ENCODE measurements at places on chromosomes 4 and X. TPM values are rescaled to one million over a fixed set of nuclear protein-coding genes. Genes with fewer than 3 reads are reported as not detected.

DNA sequence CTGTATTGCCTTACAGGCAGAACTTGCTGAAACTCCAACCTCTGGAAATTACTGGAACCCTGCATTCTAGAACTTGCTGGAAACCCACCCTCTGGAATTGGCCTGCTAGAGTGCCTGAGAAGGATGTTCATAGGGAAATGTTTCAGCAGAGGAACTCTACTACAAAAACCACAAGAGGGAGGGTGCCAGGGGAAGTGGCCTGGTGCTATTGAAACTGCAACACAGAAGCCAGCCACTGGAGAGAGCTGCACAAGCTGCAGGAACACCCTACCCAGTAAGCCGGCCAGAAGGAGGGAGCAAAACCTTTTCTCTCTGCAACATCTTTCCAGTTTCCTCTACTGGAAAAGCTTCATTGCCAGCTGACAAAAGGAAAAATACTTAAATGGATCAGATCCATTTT, 2.5 kb upstream of the BRWD3 start:
- DNase-seq = peak; percentile 48

GRCh38 chrX:12370497-12370986, 232.3 kb downstream of the FRMPD4 start:
- DNase-seq = no peak

GRCh38 chr4:77695774-77696173, 90.2 kb downstream of the CXCL13 start:
- DNase-seq = no peak

GRCh38 chr4:10500776-10501175, 43.5 kb upstream of the ZNF518B start:
- no peak for DNase-seq

GRCh38 chr4:102868153-102868780, 525 bp upstream of the CISD2 start:
- DNase-seq = peak; percentile 45

DNA sequence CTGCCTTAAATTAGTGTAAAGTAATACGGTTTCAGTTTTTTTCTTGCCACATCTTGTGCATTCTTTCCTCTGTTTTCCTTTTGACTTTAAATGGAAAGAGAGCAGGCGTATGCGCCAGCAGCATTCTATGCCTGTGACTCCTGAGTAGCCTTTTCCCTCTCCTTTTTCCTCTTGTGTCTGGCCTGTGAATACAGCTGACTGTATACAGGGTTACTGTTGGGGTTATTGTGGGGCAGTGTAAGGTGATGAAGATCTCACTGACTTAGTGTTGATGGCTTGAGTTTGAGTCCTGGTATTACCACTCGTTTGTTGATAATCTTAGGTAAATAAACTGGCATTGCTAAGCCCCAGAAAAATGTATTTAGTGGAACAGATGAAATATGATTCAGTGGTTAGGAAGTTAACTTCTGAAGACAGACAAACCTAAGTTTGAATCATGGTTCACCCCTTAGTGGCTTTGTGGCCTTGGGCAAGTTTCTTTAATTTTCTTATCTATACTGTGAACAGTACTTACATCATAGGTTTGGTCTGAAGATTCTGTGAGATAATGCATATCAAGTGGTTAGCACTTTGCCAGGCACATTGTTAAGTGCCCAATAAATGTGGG, 105.1 kb downstream of the FNIP2 start:
- peak; percentile 69 for DNase-seq

Gene ERAS
- not detected for total RNA-seq

GRCh38 chrX:134603806-134604700, 54.2 kb downstream of the PLAC1 start:
- DNase-seq = no peak

DNA sequence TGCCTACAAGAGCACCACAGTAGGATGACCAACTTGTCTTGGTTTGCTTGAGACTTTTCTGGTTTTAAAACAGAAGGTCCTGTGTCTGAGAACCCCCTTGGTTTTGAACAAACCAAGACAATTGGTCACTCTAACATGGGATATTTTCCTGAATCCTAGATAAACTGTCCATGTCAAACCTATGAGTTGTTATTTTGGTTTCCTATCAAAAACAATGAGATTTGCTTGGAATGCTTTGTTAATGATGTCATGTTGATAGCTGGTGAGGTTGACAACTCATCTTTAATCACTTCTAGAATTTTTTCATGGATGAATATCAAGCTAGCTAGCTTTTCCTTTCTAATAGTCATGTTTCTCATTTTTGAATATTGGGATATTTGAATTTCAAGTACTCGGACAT, 518.3 kb upstream of the ARX start:
- no peak for DNase-seq

DNA sequence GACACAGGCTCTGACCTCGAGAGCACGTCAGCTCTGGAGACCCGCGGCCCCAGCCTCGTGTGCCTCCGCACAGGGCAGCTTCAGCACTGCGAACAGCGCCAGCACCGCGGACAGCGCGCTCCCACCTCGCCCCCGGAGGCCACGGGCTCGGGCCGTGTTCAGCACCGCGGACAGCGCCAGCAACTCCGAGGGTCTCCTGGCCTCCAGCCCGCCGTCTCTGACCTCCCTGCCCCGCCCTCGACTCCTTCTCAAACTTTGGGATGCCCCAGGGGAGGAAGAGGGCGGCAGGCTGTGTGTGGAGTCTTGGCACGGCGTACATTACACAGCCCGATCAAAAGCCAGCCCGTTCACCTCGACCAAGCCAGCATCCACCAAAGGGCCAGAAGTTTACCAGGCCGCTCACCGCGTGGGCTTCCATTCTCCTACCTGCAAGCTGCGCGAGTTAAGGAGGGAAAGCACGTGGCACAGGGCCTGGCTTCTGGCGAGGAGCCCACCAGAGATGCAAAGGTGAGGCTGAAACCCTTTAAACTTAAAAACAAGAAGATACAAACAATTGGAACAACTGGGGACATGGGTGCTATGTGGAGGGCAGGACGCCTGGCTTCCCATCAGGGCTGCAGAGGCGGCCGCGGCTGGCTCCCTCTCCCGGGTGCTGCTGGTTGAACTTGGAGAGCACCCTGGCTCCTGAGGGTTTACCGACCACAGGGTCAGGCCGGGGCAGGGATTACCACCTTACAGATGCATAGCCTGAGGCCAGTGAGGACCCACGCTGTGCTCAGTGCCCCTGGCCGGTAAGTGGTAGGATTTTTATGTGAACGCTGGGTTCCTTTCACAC, 4.5 kb upstream of the NKX1-1 start:
- peak; percentile 61 for DNase-seq

Gene TKTL1
- 0.75 TPM for total RNA-seq

Gene AFP
- total RNA-seq = not detected

GRCh38 chr4:1403177-1403583, 3.1 kb downstream of the NKX1-1 start:
- DNase-seq = peak; percentile 14

Gene ADH1B
- not detected for total RNA-seq

DNA sequence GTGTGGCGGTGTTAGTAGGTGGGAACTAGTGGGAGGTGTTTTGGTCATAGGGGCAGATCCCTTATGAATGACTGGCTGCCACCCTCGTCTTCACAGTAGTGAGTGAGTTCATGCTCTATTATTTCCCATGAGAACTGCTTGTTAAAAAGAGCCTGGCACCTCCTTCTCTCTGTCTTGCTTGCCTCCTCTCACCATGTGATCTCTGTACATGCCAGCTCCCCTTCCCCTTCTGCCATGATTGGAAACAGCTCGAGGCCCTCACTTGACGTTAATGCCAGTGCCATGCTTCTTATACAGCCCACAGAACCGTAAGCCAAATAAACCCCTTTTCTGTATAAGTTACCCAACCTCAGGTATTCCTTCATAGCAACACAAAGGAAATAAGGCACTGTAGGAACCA, 21.7 kb downstream of the PNMA6F start:
- DNase-seq = no peak

DNA sequence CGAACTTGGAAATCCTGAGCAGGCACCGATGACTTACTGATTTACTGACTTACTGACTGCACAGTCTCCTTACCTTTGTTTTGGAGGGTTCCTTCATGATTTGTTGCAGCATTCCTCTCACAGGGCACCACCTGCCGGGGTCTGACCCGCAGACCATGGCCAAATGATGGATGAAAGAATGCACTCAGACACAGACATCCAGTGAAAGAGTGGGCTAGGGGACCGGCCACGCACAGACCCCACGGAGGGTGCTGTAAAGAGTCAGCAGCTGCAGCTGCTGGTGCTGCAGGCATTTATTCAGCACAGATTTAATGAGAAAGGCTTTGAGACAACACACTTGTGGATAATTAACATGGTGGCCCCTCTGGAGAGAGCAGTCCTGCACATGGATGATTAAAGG, 3.4 kb downstream of the MAGEB5 start:
- no peak for DNase-seq

Gene DCLK2
- total RNA-seq = 0.07 TPM

DNA sequence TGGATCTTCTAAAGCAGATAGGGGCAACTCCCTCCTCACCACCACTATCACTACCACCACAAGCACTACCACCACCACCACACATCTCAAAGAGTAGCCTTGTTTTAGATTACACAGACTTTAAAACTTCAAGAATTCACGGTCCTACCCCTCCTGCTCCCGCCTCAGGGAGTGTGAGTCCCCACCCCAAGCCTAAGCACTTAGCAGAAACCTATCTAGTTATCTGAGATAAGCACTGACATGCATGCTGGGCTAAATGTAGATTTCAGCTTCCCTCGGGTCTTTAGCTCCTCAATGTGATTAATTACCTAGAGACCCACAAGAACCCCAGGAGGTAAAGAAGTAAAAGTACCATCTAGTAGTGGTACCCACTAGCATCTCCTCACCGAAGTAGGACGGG, 775 bp downstream of the AMOT start:
- no peak for DNase-seq

DNA sequence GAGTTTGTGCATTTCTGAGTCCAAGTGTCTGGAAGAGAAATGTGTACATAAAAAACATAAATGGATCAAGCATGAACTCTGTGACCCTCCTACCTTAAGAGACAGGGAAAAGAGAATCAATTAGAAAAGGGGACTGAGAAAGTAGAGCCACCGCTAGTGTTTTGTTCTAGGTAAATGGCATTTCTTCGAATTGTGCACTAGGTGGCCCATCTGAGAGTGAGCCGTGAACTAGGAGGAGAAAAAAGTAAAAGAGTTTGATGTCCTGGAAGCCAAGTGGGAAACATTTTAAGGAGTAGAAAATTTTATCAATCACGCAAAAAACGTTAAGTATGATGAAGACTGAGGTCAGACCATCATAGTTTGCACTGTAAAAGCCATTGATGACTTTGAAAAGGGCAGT, 55.1 kb downstream of the NAF1 start:
- no peak for DNase-seq

GRCh38 chr4:1048773-1049590, 37.6 kb downstream of the FGFRL1 start:
- no peak for DNase-seq

DNA sequence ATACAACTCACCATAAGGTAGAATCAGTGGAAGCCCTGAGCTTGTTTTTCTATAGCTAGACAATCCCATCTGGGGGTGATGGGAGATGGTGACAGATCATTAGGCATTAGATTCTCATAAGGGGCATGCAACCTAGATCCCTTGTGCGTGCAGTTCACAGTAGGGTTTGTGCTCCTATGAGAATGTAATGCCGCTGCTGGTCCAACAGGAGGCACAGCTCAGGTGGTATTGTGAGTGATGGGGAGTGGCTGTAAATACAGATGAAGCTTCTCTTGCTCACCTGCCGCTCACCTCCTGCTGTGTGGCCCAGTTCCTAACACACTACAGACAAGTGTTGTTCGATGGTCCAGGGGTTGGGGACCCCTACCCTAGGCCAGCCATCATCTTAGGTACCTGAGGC, 5.9 kb upstream of the GATB start:
- no peak for DNase-seq

Gene CCKAR
- not detected for total RNA-seq

DNA sequence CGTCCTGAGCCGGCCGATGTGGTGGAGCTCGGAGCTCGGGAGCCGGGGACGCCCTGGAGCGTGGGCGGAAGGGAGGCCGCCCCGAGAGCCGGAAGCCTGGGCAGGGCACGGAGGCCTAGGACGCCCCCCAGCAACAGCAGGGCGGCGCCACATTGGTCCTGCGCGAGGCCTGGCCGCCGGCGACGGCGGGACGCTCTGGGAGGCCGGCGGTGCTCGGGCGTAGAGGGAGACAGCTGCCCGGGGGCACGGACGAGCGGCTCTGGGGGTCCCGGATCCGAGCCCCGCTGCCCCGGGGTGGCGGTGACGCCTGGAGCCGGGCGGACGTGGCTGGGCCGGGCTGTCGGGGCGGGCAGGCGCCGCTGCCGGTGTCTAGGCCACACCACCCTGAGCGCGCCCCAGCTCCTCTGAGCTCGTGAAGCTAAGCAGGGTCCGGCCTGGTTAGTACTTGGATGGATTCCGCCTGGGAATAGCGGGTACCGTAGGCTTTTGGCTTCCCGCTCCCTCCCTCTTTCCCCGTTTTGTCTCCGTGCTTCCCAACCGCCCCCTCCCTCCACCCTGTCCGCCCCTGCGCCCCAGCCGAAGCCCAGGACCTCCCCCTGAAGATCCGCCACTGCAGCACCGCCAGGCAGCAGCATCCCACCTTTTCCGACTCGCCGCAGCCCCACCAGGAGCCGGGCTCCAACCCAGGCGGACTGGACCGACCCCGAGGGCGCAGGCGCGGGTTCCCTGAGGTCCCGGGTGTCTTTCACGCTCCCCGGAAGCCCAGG, 12.1 kb downstream of the FRG2 start:
- no peak for DNase-seq

DNA sequence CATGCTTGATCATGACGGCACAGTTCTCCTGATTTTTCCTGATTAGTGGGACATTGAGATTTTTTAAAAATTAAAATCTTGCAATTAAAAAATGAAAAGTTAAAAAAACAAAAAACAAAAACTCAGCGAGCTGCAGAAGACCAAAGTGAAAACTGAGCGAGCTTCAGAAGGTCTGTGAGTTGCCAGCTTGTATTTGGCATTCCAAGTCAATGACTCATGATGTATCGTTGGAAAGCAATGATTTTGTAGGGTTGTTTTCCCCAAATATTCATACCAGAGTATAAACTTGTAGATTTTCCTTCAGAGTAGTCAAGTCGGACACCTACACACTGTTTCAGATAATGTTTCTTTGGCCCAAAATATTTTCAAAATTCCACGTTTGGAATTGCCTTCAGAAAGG, 76.9 kb downstream of the LRRC66 start:
- DNase-seq = no peak

Gene CSAG2
- total RNA-seq = 0.47 TPM

GRCh38 chrX:9997041-9997440, 29.9 kb downstream of the CLDN34 start:
- DNase-seq = no peak

- peak; percentile 81 for DNase-seq
These were observed at the start of gene CNOT6L for GRCh38 chr4:77818602-77819403. Gene CNOT6L, minus strand, starts transcription at chr4:77819368. Its CDS starts 60 bp downstream, at chr4:77819308.

All from activated CD8-positive, alpha-beta memory T cell treated with anti-CD3 and anti-CD28 coated beads, Interleukin-2, amount 10 ng/mL, durations not matched to agents 7 days and 5 days (primary cell).